CD4-positive, alpha-beta T cell treated with Interleukin-21 for 1 hour (primary cell): ENCODE measurements at places on chromosomes 1 and 21.

GRCh38 chr1:201189085-201189484 lies 1.5 kb upstream of the IGFN1 start:
- DNase-seq = no peak

DNA sequence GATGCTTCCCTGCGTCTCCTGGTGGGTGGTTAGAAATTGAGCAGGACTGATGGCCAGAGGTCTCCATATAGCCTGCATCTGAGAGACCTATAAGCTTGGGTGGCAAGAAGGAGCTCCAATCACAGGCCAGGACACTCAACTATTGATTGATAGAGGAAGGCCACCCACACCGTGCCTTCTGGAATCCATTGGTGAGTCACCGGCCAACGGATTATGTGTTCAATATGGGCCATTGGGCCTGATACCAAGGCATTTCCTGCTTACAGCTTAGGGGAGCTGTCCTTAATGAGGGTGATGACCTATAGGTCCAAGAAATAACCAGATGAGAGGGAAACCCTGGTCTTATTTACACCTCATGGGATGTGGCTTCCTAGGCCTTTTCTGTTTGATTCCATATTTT lies 115.1 kb downstream of the PLPP3 start:
- DNase-seq = no peak

GRCh38 chr1:162233937-162234336 lies 142.7 kb downstream of the SPATA46 start:
- DNase-seq = no peak

GRCh38 chr1:218472885-218473284 lies 127.7 kb downstream of the TGFB2 start:
- DNase-seq = no peak

DNA sequence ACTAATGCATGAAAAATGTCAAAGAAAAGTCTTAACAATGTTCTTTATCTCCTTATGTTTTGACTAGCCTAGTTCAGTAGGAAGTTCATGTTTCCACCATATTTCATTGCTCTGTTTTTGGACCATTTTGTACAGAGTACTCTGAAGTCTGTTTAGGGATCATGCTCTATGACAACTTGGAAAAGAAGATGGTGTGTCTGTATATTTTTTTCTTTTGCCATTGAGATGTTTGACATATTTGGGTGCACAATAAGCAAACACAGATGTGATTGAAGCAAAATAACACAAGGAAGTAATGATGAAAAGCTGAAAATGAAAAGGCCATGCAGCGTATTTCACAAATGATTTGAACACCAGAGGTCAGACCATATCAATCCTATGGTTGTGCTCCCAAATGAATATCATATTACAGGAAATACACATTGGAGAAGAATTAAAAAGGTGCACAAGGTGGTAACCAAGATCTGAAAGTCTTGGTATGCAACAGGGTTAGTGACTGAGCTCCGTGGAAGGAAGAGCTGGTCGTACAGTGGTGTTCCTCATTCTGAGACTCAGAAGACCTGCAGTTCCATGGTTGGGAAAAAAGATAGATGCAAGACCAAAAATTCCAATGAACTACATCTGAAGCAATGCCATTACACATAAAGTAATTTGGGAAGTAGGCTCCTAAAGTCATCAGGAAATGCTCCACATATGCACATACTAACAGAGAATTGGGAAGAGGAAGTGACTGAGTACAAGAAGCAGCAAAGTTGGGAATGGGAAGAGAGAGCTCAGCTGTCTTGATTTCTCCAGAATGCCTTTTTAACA lies 463.5 kb downstream of the LMO4 start:
- no peak for DNase-seq

DNA sequence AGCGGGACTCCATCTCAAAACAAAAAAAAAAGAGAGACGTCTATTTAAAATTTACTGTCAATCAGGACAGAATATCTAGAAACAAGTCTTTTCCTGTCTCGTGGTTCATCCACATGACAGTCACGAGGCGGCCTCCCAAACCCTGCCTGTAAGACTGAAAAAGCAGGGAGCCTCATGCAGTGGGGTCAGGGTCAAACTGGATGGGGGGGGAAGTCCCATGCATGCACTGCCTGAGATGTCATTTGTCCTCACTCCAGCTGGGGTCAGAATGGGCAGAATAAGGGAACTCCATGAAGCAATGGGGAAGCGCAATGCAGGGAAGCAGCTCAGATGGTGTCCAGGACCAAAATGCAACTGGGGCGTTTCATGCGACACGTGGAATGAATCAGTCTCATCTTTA lies 85.5 kb downstream of the PIK3CD start:
- DNase-seq = no peak

GRCh38 chr1:182725259-182726255 lies 41.2 kb upstream of the RGS8 start:
- no peak for DNase-seq

DNA sequence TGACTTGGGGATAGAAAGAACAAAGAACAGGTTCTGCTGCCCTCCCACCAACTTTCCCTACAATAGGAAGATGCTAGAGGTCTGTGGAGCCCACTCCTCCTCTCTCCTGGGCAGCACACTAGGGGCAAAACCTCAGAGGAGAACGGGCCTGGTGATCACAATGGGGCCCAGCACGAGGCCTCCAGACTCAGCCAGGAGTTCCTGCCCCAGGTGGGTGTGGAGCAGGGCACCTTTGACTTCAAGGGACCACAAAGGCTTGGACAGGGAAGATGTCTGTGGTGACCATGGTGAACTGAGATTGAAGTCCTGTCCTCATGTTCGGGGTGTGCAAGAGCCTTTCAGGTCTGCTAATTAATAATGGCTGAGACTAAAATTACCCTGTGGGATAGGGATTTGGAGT lies 88.8 kb downstream of the LAMC2 start:
- DNase-seq = no peak

DNA sequence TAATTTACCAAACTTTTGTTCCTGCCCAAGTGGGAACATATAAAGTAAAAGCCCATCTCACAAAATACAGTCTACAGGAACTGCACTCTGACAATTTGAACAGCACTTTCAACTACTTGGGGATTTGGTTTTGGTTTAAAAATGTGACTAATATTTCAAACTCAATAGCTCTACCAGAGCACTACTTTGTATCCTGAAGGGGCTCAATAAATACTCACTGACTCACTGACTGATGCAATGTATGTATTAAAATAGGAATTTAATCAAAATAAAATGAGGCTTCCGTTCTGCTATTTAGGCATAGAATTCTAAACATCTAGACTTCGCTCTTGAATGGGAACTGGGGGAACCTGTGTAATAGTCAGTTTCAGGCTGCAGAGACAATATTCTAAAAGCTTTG lies 21.9 kb downstream of the EFCAB14 start:
- DNase-seq = no peak

- no peak for DNase-seq
These were observed 2.1 kb downstream of the MASP2 start for GRCh38 chr1:11044849-11045427.

DNA sequence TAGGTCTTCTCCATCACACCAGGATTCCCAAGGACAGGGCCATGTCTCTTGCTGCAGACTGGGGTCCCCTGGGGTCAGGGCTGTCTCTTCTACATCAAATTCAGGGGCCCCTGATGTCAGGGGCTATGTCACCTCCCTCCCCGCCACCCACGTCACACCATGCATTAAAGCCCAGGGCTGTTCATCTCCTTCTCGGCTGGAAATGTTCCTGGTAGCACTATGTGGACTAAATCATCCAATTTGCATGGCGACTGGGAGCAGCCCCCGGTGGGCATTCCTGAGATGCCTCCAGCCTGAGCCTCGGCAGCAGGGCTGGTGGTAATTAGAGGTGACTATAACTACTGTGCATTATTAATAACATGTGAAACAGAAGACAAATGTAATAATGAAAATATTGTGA lies 151.7 kb upstream of the HMGB4 start:
- no peak for DNase-seq

- no peak for DNase-seq
These were observed 168.0 kb downstream of the CYYR1 start for GRCh38 chr21:26405071-26405470.

DNA sequence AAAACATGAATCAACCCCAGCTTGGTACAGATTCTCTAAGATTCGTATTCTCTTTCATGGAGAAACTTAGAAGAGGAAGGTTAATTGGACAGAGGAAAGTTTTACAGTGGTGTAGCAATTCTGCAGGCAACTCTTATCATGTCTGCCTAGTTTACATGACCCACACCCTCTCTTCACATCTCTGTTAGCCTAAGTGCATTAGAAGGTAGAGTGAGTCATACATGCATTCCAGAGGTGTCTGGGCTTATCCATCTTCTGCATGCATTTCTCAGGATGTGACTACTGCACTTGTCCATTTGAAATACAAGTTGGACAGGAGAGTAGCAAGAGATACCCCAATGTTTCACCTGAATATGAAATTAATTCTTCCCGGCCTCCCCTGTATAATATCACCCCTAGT lies 578.4 kb upstream of the NCAM2 start:
- no peak for DNase-seq

GRCh38 chr21:34128674-34129038 lies 55.3 kb downstream of the MRPS6 start:
- no peak for DNase-seq

DNA sequence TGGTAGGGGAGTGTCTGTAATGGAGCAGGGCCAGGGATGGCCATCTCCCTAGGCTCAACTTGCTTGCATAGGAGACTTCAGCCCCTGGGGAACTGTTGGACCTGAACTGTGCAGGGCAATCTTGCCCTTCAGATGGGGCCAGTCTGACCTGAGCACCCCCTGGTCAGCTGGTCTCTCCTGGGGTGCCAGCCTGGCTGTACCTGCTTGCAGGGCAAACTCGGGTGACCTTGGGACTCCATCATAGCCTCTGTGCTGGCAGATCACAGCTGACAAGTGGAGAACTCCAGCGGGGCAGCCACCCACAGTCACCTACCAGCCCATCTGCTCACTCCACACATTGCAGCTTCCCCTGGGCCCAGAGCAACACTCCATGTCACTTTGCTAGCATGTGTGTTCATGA lies 8.1 kb downstream of the SPRR2A start:
- DNase-seq = no peak

GRCh38 chr21:38958940-38959691 lies 153.4 kb downstream of the ETS2 start:
- no peak for DNase-seq

DNA sequence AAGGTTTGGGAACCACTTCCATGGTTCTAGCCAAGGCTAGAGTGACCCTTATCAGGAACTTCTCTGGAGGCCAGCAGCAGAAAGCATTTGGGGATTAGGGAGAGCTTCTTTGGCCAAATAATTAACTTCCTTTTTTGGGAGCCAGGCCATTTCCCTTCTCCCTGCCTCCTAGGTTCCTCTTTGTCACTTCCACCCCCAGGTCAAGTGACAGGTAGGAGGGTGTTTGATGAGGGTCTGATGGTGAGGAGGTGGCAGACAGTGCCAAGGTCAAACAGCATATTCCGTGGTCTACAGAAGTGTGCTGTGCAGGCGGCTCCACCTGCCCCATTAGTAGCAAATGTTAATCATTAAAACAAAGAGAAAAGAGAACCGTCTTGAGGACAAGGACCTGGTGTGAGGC lies 1.9 kb upstream of the KCNA10 start:
- no peak for DNase-seq

GRCh38 chr1:211978596-211978995 lies 56.8 kb downstream of the INTS7 start:
- no peak for DNase-seq

DNA sequence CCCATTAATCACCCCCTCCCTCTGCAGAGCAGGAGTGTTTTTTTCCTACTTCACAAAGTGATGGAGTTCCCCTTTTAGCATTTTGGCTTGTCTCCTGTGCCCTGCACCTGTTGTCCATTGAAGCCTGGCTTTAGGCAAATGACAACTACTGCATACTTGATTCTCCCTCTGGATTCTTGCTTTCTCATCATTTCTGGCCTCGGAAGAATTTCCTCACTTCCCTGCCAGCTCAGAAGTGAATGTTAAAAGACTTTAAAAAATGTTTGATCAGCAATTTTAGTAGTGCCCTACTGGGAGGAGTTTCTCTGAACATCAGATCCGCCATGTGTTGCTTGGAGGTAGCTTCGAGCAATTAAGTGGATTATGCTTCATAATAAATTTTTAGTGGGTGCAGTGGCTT lies 28.1 kb downstream of the RCOR3 start:
- no peak for DNase-seq

DNA sequence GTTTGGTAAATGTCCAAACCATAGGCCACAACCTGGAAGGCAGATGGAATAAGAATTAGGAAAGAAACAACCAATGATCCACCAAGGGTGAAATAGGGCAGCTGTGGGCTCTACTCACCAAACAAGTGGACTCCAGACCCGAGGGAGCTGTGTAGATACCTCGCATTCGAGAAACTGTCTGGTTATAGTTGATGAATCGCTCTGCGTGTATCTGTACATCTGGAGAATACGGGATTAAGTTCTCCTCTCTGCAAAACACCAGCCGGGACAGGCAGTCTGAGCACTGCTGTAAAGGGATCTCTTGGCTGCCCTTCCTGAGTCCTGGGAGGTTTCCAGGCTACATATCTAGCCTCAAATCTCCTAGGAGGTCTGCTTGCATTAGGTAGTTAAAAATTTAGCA lies 9.4 kb upstream of the UBR4 start:
- DNase-seq = no peak

- no peak for DNase-seq
These were observed 17.0 kb downstream of the C1orf198 start for GRCh38 chr1:230851291-230851691.

- no peak for DNase-seq
These were observed 161.7 kb downstream of the TGFBR3 start for GRCh38 chr1:91724231-91724630.

DNA sequence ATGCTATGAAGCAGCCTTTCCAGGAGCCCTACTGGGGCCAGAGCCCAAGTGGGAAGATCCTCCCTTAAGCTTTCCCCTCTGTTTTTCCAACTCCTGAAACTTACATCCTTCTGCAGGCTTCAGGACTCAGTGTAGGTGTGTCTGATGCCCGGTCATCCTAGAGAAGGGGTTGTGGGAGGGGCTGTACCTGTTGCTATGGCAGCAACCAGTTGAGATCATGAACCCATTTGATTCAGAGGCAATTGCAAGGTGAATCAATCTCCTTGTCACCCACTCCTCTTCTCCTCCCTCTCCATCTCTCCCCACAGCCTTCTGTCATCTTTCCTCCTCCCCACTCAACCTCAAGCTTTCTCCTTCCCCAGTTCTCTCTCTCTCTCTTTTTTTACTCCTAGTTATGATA lies 151.8 kb downstream of the CACNA1E start:
- DNase-seq = no peak

DNA sequence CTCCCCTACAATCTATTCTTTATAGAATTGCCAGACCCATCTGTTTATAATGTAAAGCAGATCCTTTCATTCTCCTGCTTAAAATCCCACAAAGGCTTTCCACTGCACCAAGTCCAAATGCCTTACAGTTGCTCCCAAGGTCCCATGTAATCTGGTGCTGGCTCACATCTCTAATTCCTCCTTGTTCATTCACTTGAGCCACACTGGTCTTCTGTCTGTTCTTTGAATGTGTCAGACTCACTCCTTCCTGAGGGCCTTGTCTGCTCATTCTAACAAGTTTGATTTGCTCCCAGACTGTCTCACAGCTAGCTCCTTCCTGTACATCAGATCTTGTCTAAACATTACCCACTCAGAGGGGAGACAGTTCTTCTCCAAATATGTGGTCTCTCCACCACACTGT lies 38.9 kb downstream of the ALG14 start:
- DNase-seq = no peak
